ENCODE measurements at places on chromosomes 4 and X.
A peak's percentile ranks its signal among the peaks of the same experiment; 100 is the strongest.

GRCh38 chr4:92529510-92529909, 225.7 kb downstream of the GRID2 start:
- no peak for DNase-seq

DNA sequence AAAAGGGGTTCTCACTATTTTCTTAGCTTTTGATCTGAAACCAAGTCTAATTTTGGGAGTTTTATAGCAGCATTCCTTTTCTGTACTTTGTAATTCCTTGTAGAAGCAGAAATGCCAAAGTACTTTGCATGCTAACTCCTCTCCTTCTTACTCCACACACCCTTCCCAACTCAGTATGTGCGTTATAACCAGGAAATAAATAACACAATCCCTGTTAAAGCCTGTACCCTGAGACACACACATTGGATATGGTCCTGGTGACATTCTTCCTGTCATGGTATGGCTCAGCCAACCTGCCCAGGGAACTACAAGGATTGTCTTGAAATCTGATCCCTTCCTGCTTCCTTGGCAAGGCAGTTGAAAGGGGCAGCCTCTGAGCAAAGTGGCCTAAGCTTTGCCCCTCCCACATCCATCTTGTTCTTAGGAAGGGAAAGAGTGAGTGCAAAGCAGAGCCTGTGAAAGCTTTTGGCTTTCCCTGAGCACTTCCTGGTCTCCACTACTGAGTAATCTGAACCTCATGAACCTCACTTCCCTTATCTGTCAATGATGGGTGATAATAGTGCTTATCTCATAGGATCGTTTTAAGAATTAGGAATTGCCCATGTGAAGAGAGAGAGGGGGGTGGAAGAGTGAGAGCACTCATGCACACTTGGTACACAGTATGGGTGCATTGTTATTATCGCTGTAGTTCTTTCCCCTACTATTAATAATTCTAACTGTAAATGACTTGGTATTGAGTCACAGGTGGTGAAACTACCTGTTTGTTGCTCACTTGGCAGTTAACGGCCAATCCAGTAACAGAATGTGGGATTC, 109.3 kb downstream of the AFF2 start:
- no peak for DNase-seq

GRCh38 chr4:163702736-163703135, 208.2 kb downstream of the TMA16 start:
- no peak for DNase-seq

GRCh38 chrX:7220121-7220520, 72.2 kb upstream of the PUDP start:
- no peak for DNase-seq

DNA sequence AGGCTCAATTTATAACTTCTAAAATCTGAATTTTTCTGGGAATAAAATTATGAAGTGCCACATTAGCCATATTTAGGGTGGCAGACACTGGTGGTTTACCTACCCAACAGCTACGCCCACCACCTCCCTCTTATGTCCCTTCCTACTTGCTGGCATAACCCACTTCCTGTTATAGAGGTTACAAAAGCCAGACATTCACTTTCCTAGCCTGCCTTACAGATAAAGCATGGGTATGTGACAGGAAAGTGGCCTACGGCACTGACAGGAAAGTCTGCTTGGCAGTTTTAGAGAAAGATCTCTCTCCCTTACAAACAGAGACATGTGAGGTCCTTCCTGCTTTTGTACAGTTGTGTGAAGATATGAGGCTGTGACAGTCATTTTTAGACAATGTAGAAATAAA, 12.4 kb downstream of the DDX53 start:
- no peak for DNase-seq

- DNase-seq = no peak
Observed at GRCh38 chr4:179757641-179758040, 2315.4 kb upstream of the AGA start.

GRCh38 chr4:88219099-88219498, 60.7 kb upstream of the ABCG2 start:
- no peak for DNase-seq

DNA sequence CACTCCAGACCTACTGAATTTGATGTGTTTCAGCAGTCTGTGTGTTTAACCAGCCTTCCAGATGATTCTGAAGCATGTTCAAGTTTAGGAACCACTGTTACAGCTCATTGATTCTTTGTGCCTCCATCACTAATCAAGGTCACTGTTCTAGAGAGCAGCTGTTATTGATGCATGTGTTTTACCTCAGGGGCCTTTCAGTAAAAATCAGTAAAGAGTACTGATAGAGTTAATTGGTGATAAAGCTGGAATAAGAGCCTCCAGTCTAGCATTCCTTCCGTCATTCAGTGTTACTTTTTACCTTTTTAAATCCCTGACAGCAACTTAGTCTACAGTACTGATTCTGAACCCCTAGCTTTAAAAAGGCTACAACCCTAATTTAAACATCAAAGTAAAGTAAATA, 12.9 kb downstream of the CPEB2 start:
- DNase-seq = no peak

DNA sequence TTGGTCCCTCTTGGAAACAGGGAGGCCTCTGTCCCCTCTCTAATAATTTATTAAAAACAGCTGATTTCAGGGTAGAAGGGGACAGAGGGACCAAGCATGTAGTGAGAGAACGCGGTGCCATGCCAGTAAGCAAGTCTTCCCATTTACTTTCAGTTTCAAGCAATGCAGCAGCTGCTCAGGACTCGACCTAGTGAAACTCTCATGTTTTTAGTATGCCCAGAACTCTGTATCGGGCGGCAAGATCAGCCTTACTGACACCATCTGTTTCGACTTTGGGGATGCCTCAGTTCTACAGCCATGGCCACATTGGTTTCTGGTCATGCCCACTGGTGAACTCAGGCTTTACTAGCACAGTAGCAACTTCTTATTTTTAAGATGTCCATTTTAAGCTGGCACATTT, 40.6 kb downstream of the ZNF81 start:
- DNase-seq = no peak

DNA sequence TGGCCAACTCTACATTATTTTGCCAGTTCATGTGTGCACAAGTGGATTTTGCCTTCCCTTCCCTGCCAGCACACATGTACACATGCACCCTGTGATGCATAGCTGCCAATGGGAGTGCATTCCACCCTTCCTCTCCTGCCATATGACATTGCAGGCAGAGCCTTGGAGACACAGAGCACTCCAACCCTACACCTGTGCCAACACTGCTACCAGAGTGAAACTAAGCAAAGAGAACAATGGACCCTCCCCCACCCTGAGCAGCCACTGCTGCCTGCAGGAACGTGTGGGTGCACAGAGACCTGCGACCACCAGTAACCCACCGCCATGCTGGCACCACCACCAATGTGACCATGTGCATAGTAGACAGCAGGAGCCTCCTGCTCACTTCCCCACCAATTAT, 78.4 kb downstream of the ITM2A start:
- no peak for DNase-seq

DNA sequence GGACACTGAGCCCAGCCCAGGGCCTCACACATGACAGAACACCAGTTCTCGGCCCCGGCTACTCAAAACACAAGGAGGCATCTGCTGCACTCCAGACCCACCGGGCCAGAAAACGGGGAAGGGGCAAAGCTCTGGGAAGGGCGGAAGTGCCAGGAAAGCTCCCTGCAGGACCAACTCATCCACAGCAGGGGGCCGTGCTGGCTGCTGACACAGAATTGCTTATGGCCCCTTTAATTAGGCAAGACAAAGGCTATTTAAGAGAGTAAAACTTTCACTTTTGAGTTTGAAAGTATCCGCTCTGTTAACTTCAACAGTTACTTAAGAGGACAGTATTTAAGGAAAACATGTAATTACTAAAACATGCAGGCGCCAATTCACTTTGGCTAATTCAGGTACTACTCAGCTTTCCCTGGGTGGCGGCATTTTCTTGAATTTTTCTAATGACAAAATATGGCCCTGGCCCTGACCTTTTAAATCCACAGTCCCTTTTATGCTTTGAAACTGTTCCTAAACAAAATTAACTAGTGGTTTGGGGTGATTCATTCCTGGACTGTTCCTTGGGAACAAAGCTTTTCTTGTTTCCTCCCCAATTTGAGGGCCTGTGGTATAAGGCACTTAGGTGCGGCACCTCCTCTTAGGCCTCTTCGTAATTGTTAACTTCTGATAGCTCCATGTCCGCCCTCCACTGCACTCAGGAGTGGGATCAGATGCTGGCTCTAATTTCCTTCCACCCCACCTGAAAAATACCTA, 40.4 kb downstream of the NSG1 start:
- DNase-seq = no peak

DNA sequence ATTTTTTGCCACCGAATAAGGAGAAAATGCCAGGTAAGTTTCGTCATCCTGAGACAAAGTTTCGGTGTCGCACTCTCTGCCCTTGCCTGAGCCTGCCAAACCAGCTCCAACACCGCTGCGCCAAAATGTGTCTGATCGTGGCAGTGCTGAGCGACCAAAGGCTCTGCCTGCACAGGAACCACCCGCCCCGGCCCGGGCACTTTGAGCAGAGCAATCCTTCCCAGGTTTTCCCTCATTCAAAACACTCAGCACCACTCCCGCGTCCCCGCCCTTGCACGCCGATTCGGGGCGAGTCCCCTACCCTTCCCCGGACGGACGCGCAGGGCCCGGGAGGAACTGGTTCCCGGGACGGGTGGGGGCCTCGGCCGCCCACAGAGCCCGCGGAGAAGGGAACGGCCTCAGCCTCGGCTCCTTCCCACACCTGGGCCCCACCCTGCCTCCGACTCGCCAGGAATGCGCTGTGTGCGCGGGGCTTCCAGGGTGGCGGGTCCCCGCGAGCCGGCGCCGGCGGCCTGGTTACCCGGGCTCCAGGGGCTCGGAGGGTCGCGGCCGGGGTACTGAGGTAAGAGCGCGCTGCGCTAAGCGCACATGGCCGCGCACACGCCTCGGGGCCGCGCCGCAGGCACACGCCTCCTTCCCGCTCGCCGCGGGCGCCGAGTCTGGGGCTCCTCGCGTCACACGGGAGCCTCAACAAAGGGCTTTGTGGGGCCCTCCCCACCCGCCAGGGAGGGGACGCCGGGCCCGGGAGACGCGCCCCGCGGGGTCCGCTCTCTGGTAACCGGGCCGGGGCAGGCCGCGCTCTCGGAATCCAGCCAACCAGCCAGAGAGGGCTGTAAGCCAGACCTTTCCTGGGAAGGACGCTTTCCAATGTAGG, at the start of gene C4orf36:
Gene C4orf36 (minus strand): TSS at position 661 of the 874 bp plus-strand sequence. CDS start 902 bp downstream, outside the sequence.
- DNase-seq = peak; percentile 9

DNA sequence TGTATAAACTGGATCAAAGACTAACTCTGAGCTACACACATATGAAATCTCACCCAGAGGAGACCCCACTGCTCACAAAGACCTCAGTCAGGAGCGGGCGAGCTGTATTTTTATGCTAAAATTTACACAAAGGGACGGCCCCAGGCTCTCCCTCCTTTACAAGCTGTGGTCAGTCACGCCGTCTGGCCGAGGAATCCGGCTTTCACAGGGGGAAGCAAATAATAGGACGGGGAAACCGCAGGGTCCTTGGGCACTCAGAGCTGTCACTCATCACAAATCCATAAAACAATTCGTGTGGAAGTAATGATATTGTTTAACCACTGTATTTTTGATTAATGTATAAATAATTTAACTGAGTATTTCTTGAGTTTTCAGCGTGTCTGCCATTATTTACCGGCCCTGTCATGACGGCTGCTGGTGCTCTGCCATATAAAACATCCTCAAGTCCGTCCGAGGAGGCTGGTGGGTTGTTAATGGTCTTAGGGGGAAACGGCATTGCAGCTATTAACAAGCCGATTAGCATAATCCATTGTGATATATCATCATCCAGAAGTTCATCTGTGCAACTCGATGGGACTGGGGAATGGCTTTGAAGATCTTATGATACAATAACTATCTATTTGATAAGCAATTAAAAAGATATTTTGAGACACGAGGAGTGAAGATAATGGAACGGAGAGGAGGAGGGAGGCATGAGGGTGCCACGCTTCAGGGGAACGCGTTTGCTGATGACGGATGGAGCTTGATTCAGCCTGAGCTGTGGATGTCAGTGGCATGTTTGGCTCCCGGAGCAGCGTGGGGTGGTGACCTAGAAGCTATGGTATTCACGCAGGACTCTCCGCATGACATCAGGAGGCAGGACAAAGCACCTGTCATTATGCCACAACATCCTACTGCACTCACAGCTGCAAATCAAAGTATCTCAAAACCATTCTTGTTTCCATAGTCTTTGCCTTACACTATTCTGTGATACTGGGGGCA, 150.9 kb downstream of the SHOX start:
- DNase-seq = no peak

GRCh38 chr4:176587920-176588319, 204.8 kb downstream of the VEGFC start:
- DNase-seq = no peak

GRCh38 chr4:180530787-180531186, 1712.4 kb upstream of the TENM3 start:
- no peak for DNase-seq
